Activated naive CD4-positive, alpha-beta T cell treated with anti-CD3 and anti-CD28 coated beads, Interleukin-2, amount 50 U/mL, for 16 hours (primary cell): ENCODE measurements at places on chromosomes 6 and 20.

GRCh38 chr6:40247516-40248115 is 313.4 kb upstream of the MOCS1 start:
- no peak for DNase-seq

DNA sequence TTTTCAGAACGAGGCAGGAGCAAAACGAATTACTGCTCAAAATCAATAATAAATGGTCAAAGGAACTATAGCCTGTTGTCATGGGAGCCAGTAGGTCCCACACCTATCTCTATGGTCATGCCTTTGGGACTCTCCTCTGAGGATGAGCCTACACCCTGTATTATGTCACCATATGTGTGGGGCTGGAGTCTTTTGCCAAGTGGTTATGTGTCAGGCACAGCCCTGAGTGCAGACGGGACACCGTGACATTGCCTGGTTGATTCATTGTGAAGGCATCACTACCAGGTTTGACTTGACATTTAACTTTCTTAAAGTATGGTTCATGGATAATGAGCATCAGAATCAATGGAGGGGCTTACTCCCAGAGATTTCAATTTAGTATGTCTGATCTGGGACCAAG is 23.6 kb downstream of the BMP6 start:
- DNase-seq = no peak

DNA sequence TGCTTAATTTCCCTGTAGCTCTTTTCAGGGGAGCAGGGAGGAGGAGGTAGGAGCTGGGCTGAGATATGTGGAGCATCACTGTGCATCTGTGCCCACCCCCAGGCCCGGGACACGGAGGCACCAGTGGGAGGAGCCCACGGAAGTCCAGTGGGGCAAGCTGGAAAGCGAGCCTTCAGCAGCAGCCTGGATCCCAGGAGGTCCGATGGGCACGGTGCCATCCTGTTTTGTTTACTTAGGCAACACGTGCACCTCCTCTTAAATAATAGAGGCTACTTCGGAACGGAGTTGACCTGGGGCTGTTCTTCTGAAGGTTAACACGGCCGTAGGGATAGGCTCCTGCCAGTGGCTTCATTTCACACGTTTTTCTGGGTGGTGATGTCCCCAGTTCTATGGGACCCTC is 51.6 kb downstream of the CDH4 start:
- no peak for DNase-seq

GRCh38 chr6:143556529-143556928 is 45.0 kb upstream of the FUCA2 start:
- DNase-seq = no peak

- DNase-seq = no peak
Measured at GRCh38 chr6:129638055-129638684, 71.8 kb downstream of the ARHGAP18 start.

- DNase-seq = no peak
Measured at GRCh38 chr6:3340894-3341293, 82.1 kb downstream of the PSMG4 start.

DNA sequence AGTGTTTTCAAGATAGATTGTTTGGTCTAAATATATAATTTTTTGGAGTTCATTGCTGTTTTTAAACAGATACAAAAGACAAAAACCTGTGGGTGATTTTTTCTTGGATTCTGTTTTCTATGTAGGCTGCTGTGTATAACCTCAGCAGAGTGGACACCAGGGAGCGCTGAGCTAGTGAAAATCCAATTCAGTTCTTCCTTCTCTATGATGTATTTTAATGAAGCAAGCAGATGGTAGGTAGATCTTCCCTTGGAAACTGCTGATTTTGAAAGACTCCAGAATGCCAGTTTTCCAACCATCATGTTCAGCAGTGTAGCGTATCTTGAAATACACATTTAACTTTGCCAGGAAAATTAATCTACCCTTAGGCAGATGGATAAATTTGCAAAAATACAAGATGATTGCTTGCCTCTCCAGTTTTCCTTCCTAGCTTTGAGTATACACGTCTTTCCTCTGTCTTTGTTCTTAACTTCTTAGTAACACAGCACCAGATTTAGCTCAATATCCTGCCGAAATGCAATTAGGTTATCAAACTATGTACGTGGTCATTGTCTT is 178.0 kb downstream of the PHF3 start:
- no peak for DNase-seq

- no peak for DNase-seq
Measured at GRCh38 chr6:105545947-105546731, 143.3 kb upstream of the PREP start.

- no peak for DNase-seq
Measured at GRCh38 chr6:19369785-19370184, 467.4 kb upstream of the ID4 start.

- DNase-seq = no peak
Measured at GRCh38 chr20:33539129-33539528, 49.2 kb downstream of the CBFA2T2 start.

GRCh38 chr6:33766921-33767907 is 20.5 kb upstream of the IP6K3 start:
- no peak for DNase-seq

DNA sequence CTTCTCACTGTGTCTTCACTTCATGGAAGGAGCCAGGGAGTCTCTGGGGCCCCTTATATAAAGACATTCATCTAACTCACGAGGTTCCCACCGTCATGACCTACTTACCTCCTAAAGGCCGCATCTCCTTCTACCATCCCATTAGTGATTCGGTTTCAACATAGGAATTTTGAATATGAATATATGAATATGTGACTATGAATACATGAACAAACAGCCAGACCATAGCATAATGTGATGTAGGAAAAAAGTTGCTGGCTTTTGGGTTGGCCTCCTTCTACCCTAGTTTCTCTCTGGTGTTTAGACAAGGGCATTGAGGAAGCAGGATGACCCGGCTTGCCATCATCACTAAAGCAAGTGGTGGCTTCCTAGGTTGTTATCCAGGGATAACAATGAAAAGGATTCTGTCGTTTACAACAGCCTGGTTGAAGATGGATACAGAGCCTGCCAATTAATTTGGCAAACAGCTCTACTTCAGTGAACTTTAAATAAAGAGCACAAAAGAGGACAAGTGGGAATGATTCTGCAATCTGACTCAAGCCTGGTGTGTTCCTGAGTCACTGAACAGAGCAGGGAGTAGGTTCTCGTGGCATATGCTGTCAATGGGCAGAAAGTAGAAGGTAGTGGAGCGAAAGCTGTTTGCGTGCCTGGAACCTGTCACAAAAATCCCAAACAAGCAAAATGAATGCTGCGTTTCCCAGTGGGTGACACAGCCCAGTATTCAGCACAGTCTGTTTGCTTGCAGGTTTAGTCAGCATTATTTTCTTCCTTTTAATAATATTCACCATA is 44.0 kb upstream of the DOK5 start:
- DNase-seq = no peak

DNA sequence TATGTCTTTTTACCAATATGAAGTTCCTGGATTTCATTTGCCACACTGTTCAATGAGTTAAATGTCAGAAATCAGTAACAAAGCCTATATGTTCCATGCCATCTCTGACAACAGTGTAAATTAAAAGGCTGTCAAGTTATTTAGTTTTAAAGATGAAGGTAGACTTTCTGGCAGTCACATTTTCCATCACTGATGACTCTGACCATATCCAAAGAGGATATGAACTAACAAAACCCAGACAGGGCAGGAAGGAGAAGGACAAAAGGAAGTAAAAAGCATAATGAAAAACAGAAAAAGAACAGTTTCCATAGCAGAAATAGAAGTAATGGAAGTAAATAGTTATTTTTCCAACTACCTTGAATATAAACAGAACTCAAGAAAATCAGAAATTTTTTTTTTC is 242.3 kb downstream of the UBE3D start:
- DNase-seq = no peak

GRCh38 chr20:10291568-10292248 is 73.1 kb downstream of the SNAP25 start:
- no peak for DNase-seq

- no peak for DNase-seq
Measured at GRCh38 chr20:23112595-23112994, 26.5 kb upstream of the CD93 start.

- no peak for DNase-seq
Measured at GRCh38 chr6:29975561-29975907, 33.2 kb downstream of the HLA-A start.

- DNase-seq = no peak
Measured at GRCh38 chr6:97203343-97203742, 79.7 kb downstream of the MMS22L start.

DNA sequence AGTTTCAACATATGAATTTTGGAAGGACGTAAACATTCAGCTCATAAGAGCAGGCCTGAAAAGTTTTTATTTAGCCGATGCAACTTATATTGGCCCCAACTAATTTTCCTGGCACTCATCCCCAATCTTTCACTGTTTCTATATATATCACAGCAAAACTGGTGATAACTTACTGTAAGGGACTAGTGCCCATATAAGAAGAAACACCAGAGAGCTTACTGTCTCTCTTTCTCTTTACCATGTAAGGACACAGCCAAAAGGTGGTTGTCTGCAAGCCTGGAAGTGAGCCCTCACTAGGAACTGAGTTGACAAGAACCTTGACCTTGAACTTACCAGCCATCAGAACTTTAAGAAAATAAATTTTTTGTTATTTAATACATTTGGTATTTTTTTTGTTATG is 807.4 kb upstream of the CITED2 start:
- no peak for DNase-seq

GRCh38 chr6:26383624-26384417 is 913 bp downstream of the BTN2A2 start:
- DNase-seq = peak; percentile 20

DNA sequence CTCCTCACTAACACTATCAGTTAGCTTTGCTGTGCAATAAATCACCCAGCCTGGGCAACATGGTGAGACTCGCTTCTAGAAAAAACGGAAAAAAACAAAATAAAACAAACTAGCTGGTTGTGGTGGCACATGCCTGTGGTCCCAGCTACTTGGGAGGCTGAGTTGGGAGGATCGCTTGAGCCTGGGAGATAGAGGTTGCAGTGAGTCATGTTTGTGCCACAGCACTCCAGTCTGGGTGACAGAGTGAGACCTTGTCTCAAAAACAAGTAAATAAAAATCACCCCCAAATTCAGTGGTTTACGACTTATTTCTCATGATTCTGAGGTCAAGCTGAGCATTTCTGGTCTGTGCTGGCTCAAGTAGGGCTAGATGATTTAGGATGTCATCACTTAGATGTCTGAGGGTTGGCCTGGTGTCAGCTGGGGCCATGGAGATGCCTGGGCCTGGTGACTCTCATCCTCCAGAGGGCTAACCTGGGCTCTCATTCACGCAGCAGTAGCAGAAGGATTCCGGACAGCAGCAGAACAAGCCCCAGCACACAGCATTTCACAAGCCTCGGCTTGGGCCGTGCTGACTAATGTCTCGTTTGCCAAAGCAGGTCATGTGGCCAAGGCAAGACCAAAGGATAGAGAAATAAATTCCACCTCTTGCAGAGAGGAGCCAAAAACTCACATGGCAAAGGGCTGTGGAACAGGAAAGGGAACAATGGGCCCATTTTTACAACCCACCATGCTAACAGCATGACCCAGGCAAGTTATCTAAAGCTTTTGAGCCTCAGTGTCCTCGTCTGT is 32.5 kb downstream of the MGME1 start:
- DNase-seq = no peak

- DNase-seq = no peak
Measured at GRCh38 chr6:127816643-127817042, 84.2 kb downstream of the THEMIS start.

GRCh38 chr6:36929607-36930006 is 24.9 kb upstream of the PI16 start:
- DNase-seq = no peak

DNA sequence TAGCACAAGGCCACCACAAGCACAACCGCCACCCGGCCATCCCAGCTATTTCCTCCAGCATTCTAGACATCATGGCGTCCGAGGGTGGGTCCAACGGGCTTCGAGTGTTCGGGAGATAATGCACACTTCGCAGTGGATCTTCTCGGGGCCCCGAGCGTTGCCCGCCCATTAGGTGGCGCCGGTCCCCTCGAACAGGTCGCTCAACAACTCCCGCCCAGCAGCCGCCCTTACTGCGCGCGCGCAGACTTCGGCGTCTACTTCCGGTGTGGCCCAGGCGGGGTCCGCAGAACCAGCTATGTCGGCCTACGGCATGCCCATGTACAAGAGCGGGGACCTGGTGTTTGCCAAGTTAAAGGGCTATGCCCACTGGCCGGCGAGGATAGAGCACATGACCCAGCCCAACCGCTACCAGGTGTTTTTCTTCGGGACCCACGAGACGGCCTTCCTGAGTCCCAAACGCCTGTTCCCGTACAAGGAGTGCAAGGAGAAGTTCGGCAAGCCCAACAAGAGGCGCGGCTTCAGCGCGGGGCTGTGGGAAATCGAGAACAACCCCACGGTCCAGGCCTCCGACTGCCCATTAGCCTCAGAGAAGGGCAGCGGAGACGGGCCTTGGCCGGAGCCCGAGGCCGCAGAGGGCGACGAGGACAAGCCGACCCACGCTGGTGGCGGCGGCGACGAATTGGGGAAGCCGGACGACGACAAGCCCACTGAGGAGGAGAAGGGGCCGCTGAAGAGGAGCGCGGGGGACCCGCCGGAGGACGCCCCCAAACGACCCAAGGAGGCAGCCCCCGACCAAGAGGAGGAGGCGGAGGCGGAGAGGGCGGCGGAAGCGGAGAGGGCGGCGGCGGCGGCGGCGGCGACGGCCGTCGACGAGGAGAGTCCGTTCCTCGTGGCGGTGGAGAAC is at the start of gene HDGFL1:
Gene HDGFL1 (plus strand): TSS at position 286 of the 904 bp plus-strand sequence. CDS start 10 bp downstream, at position 296.
- no peak for DNase-seq

DNA sequence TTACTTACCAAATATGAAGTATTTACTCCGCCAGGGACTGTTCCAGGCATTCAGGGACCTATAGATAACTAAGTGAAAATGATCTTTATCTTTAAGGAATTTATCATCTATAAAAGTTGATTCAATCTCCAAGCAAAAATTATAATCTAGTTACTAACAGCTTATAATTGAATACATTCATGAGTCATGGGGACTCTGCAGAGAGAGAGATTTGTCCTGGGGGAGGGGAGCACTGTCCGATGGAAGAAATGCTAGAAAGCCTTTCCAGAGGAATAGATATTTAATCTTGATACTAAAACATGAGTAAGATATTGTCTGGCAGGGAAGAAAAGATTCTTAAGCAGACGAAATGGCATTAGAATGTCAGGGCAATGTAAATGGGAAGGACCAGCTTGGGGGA is 139.3 kb downstream of the CD164 start:
- no peak for DNase-seq

DNA sequence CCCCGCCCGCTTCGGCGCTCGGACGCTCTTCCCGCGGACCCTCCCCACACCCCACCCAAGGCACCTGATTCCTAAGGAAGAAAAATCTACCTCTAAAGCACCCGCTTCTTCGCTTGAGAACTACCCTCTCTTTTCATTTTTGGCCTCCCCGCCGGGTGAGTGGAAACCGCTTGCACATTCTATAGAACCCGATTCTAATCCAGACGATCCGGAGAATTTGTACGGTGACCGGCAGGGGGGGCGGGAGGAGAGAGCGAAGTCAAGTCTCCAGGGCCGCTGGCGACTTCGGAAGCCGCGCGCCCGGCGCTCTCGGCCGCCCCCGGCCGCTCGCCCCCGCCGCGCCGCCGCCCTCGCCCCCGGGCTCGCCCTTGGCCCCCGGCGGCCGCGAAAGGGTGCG is at the start of gene RBM24:
Gene RBM24 (plus strand): TSS at position 262 of the 397 bp plus-strand sequence. CDS start 221 bp downstream, outside the sequence.
- DNase-seq = peak; percentile 27

GRCh38 chr6:137751768-137752560 is 115.1 kb upstream of the TNFAIP3 start:
- DNase-seq = no peak
